Heart right ventricle (tissue), 16 donors: ENCODE measurements at places on chromosomes 3 and 15. TPM values are rescaled to one million over a fixed set of nuclear protein-coding genes. Genes with fewer than 3 reads are reported as not detected.

DNA sequence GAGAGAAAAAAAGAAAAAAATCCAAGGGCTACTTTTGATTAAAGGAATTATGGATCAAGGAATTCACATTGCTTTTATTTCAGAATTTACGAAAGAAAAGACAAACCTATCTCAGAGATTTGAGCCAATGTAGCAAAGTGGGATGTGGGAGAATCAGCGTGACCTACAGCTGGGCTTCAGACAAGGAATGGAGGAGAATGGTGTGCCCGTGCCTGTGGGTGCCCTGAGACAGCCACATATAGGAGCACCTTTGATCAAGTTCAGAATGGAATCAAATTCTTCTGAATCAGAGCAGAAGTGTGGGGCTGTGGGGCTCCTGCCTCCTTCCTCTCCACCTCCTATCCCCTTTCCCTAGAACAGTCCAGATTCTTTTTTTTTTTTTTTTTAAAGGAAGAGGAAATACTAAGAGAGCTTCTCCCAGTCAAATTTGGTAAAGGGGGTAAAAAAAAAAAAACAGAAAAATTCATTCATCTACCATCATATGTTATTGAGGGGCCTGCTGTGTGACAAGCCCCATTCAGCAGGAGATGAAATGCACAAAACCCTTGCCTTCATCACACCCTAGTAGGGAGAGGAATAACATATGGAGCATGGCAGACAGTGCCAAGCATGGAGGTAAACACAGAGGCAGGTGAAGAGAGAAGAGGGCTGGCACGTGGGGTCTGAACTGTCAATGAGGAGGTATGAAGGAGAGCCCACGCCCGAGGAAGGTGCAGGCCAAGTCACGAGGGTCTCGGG, 25.0 kb upstream of the MUSTN1 start:
- DNase-seq = no peak

GRCh38 chr3:169494982-169495381, 168.5 kb downstream of the MECOM start:
- DNase-seq = no peak

DNA sequence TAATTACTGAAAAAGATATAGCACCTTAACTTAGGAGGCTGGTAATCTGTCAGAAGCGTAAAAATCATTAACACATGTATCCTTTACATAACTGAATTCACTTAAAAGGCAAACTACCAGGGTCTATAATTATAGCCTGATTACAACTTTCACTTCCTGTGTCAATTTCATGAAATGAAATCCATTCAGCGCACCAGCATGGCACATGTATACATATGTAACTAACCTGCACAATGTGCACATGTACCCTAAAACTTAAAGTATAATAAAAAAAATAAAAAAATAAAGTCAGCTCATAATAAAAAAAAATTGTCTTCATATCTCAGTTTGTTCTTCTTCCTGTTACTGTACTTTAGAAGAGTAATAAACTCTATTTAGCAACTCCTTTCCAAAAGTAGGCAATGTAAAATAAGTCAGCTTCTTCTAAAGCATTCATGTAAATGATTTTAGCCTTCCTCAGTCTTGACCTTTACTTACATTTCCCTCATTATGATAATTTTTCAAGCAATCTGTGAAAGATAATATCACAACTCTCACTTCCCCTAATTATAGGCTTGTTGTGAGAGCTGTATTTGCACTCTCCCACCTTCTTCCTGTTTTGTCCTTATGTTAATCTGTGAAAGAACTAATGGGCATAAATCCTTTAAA, 50.1 kb downstream of the KBTBD8 start:
- DNase-seq = no peak

- no peak for DNase-seq
These were observed at the start of gene TOPAZ1 for GRCh38 chr3:44241706-44242105. Gene TOPAZ1 (plus strand): TSS chr3:44241886. CDS start chr3:44242054, 168 bp downstream.

DNA sequence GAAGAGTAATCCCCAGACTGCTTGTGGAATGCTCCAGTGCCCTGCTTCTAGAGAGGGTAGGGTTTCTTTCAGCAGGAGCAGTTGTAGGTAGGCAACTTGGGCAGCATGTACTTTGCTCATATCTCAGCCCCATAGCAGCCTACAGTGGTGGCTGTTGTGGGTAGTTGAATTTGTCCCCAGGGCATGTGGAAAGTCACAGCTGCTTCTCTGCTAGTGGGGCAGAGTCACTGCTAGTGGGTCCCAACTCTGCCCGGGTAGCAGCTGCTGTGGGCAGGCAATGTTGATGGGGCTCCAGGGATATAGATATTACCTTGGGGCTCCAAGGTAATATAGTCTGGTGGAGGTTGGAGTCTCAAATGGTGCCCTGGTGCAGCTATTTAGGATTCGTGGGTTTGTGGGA, 174.5 kb downstream of the OTOL1 start:
- no peak for DNase-seq

The ACKR2 gene
- total RNA-seq = 1.0 TPM

DNA sequence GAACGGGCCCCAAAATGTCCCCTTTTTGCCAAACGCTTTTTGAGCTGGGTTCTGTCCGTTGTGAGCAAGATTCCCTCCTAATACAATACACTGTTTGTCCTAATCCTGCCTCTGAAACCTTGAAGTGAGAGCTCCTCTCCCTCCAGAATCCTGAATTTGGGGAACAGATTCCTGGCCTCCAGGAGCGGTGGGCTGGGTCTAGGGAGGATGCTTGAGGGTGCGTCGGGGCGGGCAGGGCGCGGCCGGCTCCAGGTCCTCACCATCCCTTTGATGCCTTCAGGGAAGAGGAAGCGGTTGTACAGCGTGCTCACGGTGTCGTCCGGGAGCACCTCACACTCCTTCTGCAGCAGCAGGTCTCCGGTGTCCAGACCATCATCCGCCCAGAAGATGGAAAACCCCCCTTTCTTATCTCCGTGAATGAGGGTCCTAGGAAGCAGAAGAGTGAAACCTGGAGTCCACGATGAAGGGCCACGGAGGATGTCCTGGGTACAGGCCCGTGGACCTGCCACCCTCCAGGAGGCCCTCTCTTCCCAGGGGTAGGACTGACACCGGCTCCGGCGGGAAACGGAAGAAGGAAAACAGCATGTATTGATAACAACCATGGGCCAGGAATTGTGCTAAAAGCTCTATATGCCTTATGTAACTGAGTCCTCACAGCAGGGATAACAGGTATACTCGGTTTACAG, 23.2 kb downstream of the ALDH1L1 start:
- no peak for DNase-seq

DNA sequence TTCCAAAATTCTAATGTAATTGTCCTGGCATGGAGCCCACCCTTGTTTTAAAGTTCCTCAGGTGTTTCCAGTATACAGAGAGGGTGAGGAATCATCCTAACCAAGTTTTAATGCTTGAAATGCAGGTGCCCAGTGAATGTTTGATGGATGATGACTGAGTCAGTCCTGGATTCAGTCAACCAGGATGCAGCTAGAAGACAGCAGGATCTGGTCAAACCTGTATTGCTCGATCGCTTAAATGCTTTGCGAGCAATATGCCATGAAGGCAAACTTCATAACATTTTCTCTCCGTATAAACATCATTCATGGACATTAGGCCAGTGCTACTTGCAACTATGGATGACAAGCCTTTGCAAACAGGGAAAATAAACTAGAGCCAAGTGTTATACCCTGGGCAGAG, 591.2 kb downstream of the RSL24D1 start:
- no peak for DNase-seq
